Mesothelial cell of epicardium (in vitro differentiated cells): ENCODE measurements at places on chromosomes 4 and X.

- no peak for DNase-seq
Observed at GRCh38 chrX:148661035-148661434, 160.6 kb downstream of the AFF2 start.

GRCh38 chr4:16745887-16746286, 152.6 kb downstream of the LDB2 start:
- no peak for DNase-seq

DNA sequence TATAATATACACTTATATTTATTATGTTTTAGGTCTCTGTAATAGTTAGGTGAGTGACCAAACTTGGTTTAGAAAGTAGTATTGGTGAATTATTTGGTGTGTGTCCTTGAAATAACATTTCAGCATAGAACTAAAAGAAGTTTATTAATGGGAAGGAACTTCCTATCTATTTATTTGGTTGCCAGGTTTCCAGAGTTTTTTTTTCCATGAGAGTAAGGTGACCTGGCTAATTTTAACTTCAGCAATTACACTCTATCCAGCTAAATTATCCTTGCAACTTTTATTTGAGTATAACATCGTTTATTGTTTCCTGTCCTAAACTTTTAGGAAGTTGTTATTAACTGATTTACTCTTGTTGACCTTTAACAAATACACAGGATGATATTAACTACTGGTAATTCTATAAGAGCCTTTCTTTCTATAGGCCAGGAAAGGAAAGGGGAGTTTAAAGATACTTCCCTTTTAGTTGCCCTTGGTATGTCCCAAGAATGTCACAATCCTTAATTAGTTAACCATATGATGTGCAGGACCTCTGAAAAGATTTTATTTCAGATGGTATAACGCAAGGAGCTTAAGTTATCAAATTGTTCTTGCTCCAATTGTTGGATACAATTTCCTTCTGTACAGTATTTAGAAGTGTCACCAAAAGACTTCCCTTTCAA, 18.9 kb downstream of the PRDM8 start:
- DNase-seq: no peak

GRCh38 chrX:12702509-12703091, 88.6 kb upstream of the PRPS2 start:
- no peak for DNase-seq

GRCh38 chrX:64395568-64395929, 297 bp upstream of the MTMR8 start:
- DNase-seq: no peak

DNA sequence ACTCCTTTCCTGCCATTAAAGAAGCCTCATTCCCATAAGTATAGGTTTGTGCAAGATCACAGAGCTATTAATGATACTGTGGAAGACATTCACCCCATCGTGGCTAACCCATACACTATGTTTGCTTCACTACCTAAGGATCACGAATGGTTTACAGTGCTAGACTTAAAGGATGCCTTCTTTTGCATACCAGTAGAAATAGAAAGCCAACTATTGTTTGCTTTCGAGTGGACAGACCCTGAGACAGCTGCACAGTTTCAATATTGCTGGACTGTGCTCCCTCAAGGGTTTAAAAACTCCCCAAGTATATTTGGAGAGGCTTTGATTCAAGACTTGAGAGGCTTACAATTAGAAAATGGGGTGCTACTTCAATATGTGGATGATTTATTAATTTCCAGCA, 16.0 kb upstream of the PAPSS1 start:
- no peak for DNase-seq
